Activated CD4-positive, CD25-positive, alpha-beta regulatory T cell (primary cell): ENCODE measurements at places on chromosomes 5 and 9.

DNA sequence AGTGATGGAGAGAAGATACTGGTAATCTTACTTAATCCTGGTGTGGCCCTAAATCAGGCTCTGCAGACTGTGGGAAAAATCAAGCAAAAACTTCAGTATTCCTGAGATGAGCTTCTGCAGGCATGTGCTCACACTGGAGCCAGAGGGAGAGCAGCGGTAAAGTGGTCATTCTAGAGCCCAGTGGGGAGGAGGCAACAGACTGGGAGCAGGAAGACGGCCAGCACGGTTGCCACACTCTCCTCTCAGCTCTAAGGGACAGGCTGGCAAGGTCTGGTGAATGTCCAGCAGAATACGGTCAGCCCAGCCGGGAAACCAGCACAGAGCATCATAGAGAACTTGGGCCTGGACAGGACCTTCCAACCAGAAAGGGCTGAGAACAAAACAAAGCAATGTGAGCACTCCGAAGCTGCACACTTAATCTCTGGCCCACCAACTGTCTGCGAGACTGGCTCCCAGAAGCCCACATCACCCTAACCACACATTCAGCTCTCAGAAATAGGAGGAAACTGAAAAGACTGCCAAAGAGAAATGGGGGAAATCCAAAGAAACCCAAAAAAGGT is 30.3 kb downstream of the MED27 start:
- DNase-seq = no peak

- DNase-seq = no peak
Observed at GRCh38 chr9:5628183-5628529, 751 bp upstream of the RIC1 start.

GRCh38 chr5:87300744-87301143 is 33.1 kb downstream of the RASA1 start:
- DNase-seq = no peak

- no peak for DNase-seq
Observed at GRCh38 chr5:81838307-81838906, 87.5 kb upstream of the SSBP2 start.
